Natural killer cell treated with Interleukin-12 subunit alpha and Interleukin-12 subunit beta and Interleukin-15 and Interleukin-18, amount 100 ng/mL, for 72 hours (primary cell): ENCODE measurements at places on chromosomes 12 and 14. TPM values are rescaled to one million over a fixed set of nuclear protein-coding genes. Genes with fewer than 3 reads are reported as not detected.
A peak's percentile ranks its signal among the peaks of the same experiment; 100 is the strongest.

DNA sequence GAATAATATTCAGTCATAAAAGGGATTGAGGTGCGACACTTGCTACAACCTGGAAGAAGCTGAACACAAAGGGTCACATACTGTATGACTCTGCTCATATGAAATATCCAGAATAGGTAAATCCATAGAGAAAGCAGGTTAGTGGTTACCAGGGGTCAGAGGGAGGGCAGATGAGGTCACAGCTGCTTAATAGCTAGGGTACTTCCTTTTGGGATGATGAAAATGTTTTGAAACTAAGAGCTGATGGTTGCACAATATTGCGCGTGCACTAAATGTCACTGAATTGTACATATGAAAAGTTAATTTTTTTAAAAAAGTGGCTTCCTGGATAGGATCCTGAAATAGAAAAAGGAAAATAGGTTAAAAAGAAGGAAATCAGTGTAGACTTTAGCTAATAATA is 23.8 kb downstream of the NEUROD4 start:
- H3K36me3 ChIP-seq: no peaks in the 10 kb centered on the region
- no peak for DNase-seq
- H3K27ac ChIP-seq: no peak overlapping the region
- no peaks in the 10 kb centered on the region for H3K4me1 ChIP-seq
- peaks cover 25% of the 10 kb centered on the region for H3K27me3 ChIP-seq

- H3K4me3 ChIP-seq: peak overlapping the region; percentile 24
- DNase-seq: no peak
- H3K27ac ChIP-seq: no peak overlapping the region
- no peaks in the 10 kb centered on the region for H3K27me3 ChIP-seq
Observed at GRCh38 chr14:54894995-54895394, 7.6 kb downstream of the GCH1 start.

- H3K36me3 ChIP-seq: no peaks in the 10 kb centered on the region
- H3K27ac ChIP-seq: no peak overlapping the region
- DNase-seq: peak; percentile 76
- peaks cover 9% of the 10 kb centered on the region for H3K27me3 ChIP-seq
Observed at GRCh38 chr12:117836999-117837736, 131.6 kb downstream of the KSR2 start.

GRCh38 chr14:74062809-74063150 is 21.5 kb downstream of the ALDH6A1 start:
- no peaks in the 10 kb centered on the region for H3K4me1 ChIP-seq
- H3K27me3 ChIP-seq: no peaks in the 10 kb centered on the region
- no peak overlapping the region for H3K27ac ChIP-seq

- no peak overlapping the region for H3K4me3 ChIP-seq
- no peaks in the 10 kb centered on the region for H3K27me3 ChIP-seq
- H3K36me3 ChIP-seq: peaks cover 7% of the 10 kb centered on the region
- no peak overlapping the region for H3K27ac ChIP-seq
Observed at GRCh38 chr14:58488550-58488949, 61.0 kb downstream of the KIAA0586 start.

GRCh38 chr14:34340025-34340625 is 121.9 kb downstream of the SPTSSA start:
- H3K27me3 ChIP-seq: no peaks in the 10 kb centered on the region
- DNase-seq: no peak
- peaks cover 2% of the 10 kb centered on the region for H3K4me1 ChIP-seq
- no peak overlapping the region for H3K4me3 ChIP-seq
- H3K27ac ChIP-seq: no peak overlapping the region
- no peaks in the 10 kb centered on the region for H3K36me3 ChIP-seq

- DNase-seq: no peak
- no peak overlapping the region for H3K27ac ChIP-seq
- H3K27me3 ChIP-seq: peaks cover 11% of the 10 kb centered on the region
- no peaks in the 10 kb centered on the region for H3K36me3 ChIP-seq
- H3K4me3 ChIP-seq: no peak overlapping the region
Observed at GRCh38 chr12:90055071-90055470, 346.4 kb upstream of the ATP2B1 start.

DNA sequence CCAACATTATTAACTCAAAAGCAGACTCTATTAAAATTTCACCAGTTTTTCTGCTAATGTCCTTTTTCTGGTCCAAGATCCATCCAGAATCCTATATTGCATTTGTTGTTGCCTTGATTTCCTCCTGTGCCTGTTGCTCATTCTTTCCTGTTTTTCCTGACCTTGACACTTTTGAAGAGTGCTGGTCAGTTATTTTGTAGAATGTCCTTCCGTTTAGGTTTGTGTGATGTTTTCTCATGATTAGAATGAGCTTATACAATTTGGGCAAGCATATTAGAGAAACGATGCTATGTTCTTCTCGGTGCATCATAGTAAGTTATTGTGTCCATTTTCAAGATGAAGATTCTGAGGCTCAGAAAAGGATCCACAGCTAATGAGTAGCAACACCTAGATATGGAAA is 33.9 kb downstream of the PHLDA1 start:
- no peaks in the 10 kb centered on the region for H3K36me3 ChIP-seq
- no peaks in the 10 kb centered on the region for H3K27me3 ChIP-seq
- peak overlapping the region; percentile 10 for H3K4me3 ChIP-seq
- peaks cover 45% of the 10 kb centered on the region for H3K4me1 ChIP-seq

The TMTC2 gene
- 2.5 TPM for total RNA-seq

The KLRG1 gene
- 6.7 TPM for total RNA-seq

The LRFN5 gene
- total RNA-seq: not detected

The SLC17A8 gene
- not detected for total RNA-seq
